Non-pigmented ciliary epithelial cell (primary cell): ENCODE measurements at places on chromosomes 3 and 15.

DNA sequence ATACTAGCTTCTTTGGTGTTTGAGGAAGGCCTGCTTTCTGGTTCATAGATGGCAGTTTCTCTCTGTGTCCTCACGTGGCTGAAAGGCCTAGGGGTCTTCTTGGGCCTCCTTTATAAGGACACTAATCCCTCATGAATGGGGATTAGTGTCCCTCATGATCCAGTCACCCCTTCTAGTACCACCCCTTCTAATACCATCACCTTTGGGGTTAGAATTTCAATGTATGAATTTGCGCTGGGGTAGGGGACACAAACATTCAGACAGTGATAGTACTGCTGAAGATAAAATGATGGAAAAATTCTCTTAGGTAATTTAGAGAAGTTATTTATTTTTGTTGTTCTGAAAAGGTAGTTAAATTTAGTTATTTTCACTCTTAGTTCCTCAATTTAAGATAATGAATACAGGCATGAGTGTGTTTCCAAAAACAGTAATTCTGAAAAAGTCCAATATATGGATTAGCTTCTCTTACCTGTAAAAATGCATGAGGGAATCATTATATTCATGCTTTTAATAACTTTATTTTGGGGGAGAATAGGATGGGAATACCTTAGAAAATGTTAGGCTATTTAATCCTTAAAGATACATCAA, 103.6 kb downstream of the FNDC3B start:
- DNase-seq, result no peak

DNA sequence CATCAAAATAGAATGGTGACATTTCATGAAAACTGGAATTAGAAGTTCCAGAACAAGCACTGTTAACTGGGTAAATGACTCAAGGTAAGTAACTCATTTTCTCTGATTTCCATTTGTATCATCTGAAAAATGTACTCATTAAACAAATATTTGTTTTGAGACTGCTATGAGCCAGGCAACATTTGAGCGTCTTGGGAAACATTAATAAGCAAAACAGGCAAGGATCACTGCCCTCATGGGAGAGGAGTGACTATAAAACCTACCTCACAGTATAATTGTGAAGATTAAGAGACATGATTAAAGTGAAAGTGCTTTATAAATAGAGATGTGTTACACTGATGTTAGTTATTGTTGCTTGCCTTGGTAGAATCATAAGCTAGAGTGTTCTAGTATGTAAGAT, 711.8 kb upstream of the UBE2E2 start:
- no peak for DNase-seq

GRCh38 chr15:41783296-41783695, 9.0 kb downstream of the MAPKBP1 start:
- DNase-seq, result no peak

DNA sequence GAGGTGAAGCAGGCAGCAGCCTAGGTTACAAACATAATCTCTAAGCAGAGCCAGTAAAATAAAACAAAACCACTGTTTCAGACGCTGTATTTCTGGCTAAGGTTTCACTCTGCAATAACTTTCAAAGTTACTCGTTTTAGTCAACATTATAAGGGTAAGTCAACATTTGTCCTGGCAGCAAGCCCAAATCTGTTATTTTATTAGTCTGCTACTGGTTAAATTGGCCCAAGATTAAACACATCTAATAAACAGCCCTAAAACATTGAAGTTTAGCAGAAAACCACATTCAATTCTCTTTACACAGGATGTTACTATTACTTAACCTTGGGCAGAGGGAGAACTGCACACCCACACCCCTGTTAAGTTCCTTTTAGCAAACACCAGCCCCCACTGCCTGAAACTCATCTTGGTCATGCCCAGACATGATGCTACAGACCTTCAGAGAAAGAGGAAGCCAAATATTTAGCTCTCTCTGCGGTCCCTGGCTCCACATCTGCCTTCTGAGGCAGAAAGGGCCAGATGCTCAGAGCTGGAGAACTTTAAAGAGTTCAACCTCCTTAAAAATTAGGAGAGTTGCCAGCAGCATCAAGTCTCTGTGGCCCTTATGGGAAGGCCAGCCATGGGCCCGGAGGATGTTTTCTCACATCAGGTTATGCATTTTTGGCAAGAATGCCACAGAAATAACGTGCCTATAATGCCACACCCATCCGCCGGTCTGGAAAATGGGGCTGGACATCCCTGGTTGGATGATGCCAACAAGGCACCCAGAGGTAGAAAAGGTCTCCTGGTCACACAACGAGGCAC, 17.9 kb downstream of the ARHGEF3 start:
- peak; percentile 54 for DNase-seq

- DNase-seq, result no peak
Measured at GRCh38 chr3:159773706-159774105, 214.9 kb upstream of the IL12A start.
